Motor neuron (in vitro differentiated cells): ENCODE measurements at places on chromosomes 1 and 21.

GRCh38 chr1:17847111-17847510 is 92.0 kb downstream of the ACTL8 start:
- no peak for ATAC-seq

- no peak for ATAC-seq
These were observed 43.6 kb downstream of the SLC19A1 start for GRCh38 chr21:45498646-45499000.

DNA sequence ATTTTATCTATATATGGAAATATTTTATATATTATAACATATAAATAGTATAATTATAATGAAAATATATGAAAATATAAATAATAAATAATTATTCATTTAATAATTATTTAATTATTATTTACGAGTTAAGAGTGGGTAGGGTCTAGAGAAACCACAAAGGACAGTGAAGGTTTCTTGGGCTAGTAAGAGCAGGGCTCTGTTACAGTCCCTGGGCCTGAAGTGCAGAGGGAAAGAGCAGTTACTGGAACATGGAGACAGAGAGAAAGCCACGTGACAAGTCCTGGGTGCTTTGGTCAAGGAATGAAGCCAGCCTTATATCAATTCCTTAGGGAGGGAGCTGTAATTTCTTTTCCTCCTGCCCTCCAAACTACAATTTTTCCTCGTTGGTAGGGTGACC is 117.2 kb upstream of the OLIG2 start:
- ATAC-seq = no peak

GRCh38 chr21:17352996-17353655 is 159.7 kb upstream of the CXADR start:
- ATAC-seq = no peak

DNA sequence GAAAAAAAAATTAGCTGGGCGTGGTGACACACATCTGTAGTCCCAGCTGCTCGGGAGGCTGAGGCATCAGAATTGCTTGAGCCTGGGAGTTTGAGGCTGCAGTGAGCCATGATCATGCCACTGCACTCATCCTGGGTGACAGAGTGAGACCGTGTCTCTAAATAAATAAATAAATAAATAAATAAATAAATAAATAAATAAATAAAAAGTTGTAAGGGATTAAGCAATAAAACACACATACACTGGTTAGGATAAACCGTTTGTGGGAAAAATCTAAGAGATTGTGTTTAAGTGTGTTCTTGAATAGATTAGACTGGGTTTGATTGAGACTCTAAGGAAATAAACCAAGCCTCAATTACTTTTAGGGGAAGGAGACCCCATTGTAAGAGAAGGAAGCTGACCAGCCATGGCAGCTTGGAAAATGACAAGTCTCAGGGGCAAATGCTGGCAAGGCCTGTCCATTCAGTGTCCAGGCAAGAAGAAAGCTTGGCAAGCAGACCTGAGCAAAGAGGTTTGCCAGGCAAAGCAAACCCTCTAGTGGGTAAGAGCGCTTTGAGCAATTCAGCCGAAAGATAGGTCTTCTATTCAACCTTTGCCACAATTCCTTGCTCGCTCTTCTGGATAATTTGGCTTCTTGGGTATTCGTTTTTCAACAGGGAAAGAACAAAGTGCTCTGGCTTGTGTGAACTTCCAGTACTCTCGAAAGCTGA is 106.9 kb upstream of the SERBP1 start:
- ATAC-seq = peak; percentile 49

GRCh38 chr1:103489935-103490334 is 35.6 kb upstream of the RNPC3 start:
- peak; percentile 41 for ATAC-seq

- ATAC-seq = no peak
These were observed 38.7 kb downstream of the AMY1C start for GRCh38 chr1:103788377-103788776.

DNA sequence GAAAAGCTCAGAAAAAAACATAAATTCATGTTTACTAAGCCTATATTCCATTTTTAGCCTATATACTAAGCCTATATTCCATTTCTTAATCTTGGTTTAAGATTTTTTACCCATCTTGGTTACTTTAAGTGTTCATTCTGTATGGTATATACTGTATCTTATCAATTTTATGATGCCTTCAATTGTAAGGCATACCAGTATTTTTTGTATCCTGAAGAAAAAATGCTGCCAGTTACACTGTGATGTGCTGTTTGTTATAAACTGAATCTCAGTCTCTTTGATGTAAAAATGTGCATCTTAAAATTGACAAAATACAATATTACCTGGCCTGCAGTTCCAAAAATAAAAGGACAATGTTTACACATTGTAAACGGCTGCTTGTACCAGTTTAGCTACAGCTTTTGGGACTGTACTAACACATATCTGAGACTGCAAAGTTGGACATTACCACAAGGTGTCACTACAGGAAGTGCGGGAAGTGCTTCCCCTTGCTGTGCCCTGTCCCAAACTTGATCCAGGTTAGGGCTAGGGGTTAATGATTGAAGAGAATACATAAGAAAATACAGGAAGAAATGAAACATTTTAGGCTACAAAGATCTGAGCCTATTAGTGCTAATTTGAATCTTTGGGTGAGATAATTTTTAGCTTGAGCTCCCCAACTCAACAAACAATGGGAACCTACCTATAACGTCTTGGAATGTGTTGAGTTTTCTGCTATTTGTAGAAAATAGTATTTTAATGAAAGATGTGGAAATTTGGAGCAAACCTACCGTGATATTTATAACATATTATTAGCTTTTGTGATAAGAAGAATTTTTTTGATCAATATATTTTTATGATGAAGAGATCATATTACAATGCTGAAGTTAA is 108.9 kb downstream of the LBR start:
- peak; percentile 70 for ATAC-seq

- ATAC-seq = no peak
These were observed 102.7 kb upstream of the C1orf174 start for GRCh38 chr1:4002741-4003140.

- no peak for ATAC-seq
These were observed 36.4 kb downstream of the ZNF697 start for GRCh38 chr1:119611701-119612113.

- ATAC-seq = peak; percentile 36
These were observed 196.7 kb downstream of the PBX1 start for GRCh38 chr1:164755690-164756089.

DNA sequence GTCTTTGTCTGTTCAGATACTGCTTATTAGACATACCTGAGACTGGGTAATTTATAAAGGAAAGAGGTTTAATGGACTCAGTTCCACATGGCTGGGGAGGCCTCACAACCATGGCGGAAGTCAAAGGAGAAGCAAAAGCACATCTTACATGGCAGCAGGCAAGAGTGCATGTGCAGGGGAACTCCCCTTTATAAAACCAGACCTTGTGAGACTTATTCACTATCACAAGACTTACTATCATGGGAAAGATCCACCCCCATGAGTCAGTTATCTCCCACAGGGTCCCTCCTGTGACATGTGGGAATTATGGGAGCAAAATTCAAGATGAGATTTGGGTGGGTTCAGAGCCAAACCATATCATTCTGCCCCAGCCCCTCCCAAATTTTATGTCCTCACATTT is 7.1 kb upstream of the PSMA5 start:
- ATAC-seq = no peak

DNA sequence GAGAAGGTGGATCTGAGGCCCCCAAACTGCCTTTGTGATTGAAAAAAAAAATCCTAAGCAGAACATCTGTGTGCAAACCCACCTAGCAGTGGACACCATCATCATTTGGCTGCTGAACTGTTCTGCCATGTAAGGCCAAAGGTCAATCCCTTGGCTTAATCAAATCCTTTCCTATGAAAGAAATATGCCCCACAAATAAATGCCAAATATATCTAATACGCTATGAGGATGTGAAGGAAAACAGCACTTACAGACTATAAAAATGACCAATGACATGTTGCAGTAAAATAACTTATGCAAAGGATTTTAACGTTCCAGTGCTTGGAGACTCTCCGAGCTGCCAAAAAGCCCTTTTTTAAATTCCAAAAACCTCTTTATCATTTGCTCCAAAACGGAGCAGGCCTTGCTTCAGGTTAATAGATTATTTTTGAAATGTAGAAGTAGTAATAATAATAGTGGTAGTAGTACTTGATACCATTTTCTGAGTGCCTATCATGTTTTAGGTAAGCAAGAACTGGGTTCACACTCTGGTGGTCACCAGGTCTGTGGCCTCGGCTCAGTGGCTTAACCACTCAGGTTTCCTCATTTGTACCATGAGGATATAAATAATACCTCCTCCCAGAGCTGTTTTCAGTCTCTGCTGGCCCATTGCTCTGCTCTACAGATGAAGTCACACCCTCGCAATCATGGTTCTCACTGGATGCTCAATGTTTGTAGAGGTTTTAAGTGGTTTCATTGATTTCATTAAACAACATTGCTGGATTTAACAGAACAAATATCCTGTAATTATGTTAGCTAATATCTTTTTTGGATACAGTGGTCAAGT is 47.9 kb upstream of the EDEM3 start:
- no peak for ATAC-seq

GRCh38 chr1:170630977-170631376 is 33.0 kb upstream of the PRRX1 start:
- no peak for ATAC-seq

DNA sequence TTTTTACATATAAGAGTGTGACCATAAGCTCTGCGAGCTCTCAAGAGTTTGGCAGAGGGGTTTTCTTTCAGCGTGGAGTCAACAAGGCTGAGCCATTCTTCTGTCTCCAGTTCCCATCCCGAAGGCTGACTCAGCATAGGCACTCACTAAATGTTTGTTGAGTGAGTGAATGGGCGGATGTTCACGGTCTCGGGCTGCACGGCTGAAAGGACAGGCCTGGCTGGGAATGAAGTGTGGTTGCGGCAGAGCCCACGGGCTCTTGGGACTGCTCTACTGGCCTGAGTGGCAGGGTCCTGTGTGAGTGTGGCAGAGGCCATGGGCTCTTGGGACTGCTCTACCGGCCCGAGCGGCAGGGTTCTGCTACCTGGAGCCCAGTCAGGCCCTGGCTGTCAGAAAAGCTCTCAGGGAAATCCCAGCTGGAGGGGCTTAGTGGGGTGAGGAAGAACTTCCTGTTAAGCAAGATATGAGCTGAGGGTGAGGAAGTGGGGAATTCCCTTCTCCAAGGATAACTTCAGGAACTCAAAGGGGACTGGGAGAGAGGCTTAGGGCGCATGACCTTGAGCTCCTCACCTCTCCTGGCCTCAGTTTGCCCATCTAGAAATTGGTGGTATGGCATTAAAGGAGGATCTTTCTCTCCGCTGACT is 56.6 kb upstream of the C1orf174 start:
- no peak for ATAC-seq

DNA sequence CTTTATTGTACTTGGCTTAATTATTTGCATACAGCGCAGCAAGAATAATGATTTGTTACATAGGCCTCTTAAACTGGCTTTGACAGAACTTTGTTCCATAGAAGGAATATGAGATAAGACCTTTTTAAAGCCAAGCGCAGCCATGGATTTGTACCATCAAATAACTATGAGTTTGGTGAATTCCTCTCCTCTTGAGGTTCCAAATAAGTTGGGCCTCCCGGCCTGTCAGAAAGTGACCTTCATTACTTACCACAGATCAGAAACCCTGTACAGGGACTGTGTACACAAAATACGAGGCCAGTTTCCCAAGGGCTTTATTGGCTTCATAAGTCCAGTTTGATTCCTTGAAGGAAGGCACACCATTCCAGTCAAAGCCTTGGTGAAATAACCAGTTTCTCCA is 21.8 kb upstream of the HSD3B1 start:
- ATAC-seq = no peak

DNA sequence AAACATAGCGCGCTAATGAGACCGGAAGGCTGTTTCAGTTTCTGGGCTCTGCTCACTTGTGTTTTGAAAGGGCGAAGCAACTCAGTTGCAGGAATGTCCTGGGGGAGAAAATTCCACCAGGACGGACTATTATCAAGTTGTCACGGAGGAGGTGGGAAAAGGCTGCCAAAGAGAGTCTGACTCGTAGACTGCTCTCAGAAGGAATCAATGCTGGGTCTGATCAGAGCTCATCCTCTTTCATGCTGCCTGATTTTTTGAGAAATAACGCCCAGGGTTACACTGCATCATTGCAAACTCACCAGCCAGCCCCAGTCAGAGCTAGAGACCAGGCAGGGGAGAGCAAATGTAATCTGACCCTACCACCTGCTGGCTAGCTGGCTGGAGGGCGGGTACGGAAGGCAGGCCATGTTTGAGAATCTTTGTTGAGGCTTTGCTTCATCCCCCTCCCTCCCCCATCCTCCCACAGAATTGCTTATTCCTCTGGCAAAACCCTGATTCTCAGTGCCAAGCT is 36.4 kb upstream of the BCL9 start:
- ATAC-seq = peak; percentile 96

- ATAC-seq = no peak
These were observed 8.5 kb upstream of the ERG start for GRCh38 chr21:38506661-38507281.

DNA sequence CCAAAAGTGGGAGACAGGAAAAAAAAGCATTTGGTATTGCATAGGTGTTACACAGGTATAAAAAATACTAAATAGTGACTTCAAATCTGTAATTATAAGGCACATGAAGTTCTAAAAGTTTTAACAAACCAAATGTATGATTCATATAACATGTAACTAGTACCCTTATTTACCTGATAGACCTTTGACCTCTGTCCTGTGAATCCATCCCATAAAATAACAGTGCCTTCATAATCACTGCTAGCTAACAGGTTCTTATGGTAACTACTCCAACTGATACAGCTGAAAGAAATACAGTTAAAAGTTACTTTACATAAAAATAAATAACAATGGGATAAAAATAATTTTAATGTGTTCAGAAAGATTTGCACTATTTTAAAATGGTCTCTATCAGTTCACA is 163.5 kb downstream of the COP1 start:
- ATAC-seq = no peak

- no peak for ATAC-seq
These were observed 132.5 kb upstream of the FGGY start for GRCh38 chr1:59164371-59164770.

DNA sequence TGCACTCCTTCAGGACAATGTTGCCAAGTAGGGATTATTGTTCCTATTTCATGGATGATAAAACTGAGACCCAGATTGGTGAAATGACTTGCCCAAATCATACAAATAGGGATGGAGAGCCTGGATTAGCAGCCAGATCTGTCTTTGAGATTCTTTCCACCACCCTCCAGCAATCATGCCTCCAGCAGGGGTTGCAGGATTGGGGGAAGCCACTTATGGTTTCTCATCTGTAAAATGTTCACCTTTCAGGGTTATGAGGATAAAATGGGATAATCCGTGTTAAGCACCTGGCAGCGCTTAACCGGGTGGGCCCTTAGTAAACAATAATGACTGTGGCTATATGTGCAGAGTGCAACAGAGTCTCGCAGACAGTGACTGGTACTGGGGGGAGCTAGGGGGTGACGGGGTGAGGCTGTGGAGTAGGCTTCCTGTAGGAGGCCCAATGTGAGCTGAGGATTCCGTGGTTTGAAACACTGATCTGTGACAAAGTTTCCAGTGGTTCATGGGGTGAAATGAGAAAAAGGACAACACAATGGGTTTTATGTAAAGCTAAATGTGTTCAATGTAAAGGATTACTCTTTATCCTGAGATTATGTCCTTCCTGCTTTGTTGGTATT is 33.7 kb upstream of the FOXO6 start:
- no peak for ATAC-seq

GRCh38 chr1:54581621-54582035 is 33.6 kb downstream of the ACOT11 start:
- ATAC-seq = peak; percentile 99
